ENCODE measurements at places on chromosomes 4 and X.

GRCh38 chrX:87397103-87397886 is 120.3 kb upstream of the KLHL4 start:
- DNase-seq: no peak

DNA sequence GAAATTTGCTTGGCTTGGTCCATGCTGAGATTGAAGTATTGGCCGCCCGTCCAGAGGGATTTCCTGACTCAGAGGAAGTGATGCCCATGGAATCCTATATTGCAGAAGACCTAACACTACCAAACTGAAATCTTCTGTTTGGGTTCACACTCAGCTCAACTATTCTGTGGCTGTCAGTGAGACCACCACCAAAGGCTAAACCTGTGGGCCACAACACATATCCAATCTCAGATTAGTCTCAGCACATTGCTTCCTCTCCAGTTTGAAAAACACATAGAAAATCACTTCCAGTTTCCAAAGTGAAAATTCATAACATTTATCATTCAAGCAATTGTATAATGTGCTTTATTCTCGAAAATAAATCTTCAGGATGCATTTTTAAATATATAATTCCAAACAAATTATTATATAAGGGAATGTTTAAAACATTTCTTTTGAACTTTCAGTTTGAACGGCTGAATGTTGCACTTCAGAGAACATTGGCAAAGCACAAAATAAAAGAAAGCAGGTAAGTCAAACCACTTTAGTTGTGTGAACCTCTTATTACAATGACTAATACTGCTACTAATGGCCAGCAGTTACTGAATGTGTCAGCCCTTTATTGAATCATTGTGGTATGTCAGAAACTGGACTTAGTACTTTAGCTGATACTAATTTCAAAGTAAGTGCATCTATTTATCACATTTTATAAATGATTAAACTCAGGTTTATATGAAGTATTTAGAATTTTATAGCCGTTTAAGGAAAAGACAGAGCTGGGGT is 37.0 kb downstream of the GUCY1A1 start:
- DNase-seq: no peak

- peak; percentile 28 for DNase-seq
Measured at GRCh38 chr4:152591396-152591795, 55.5 kb upstream of the FBXW7 start.

DNA sequence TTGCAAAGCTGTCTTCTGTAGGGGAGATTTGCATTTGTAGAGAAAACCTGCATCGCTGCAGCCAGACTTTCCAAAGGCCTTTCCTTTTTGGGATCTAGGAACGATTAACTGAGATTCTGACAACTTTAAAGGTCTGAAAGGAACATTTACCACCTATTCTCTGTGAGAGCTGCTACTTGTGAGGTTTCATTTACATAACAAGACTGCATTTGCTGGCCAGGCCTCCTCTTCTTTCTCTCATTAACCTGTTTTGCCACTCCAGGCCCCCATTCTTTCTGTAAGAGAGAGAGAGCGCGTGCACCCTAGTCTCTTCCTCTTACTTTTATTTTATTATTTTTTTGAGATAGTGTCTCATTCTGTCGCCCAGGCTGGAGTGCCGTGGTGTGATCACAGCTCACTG is 31.6 kb downstream of the TMEM31 start:
- no peak for DNase-seq

DNA sequence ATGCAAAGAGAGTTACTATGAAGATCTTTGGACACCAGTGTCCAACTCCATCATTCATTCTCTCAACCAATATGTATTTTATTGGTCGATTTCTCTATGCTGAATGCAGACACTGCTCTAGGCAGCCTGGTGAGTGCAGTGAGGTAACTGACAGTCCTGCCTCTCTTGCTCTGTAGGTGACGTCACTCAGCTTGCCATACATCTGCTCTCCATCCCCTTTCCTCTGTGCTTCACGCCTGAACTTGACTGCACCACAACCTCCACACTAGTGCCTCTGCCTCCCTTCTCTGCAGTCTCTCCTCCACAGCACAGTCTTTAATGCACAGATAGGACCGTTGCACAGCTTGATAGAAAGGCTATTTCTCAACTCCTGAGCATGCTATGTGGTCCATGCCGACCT is 344.9 kb upstream of the NOCT start:
- no peak for DNase-seq

GRCh38 chr4:39881789-39882188 is 95.9 kb downstream of the PDS5A start:
- no peak for DNase-seq

DNA sequence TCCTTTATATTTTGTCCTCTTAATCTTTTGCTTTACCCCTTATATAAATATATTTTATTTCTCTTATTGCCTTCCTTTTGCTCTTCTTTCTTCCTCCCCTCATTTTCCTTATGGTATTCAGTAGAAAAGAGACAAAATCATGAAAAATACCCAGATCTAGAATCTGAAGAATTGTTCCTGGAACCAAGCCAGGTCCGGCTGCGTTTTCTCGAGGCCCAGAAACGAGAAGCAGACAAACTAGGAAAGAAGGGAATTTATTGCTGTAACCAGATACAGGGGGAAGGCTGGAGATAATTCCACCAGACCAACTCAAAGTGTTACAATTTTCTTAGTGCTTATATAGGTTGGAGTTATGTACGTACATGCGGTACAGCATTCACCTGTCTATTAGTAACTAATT is 328.7 kb downstream of the GABRG1 start:
- DNase-seq: no peak

Measured in COR-L47 (cell line).